NCI-H524 (cell line): ENCODE measurements at places on chromosomes 11 and 22.

DNA sequence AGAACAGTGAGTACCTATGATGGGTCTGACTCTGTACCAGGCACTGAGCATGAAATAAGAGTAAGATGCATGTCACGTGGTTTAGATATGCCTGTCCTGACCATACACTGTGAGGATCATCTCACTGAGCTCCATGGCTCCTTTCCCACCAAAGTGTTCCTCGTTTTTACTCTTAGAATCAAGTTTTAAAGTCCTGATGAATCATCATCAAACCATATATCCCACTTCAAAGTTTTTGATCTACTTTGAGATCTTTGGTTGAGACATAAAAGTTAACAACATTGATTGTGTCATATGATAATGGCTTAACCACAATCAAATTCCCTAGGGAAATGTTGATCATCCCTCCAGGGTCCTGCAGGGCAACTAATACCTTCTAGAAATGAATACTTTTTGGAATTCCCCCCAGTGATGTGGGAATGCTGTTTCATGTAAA is 12.8 kb downstream of the ETS1 start:
- no peak for DNase-seq

- peak; percentile 44 for DNase-seq
Measured at GRCh38 chr11:363948-364761, 5.1 kb upstream of the B4GALNT4 start.

DNA sequence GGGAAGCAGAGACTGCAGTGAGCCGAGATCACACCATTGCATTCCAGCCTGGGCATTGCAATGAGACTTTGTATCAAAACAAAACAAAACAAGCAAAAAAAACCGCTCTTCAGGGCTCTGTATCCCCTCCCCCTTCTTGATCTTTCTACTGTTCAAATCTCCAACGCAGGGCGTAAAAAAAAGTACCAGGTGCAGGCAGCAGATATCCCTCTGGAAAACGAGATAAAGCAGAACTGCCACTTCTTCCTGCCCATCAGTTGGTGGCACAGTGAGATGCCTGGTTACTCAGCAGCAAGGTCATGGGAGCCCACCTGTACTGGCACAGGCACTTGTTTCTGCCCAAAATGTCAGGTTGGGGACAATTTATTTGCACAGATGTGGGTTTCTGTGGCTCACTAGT is 11.2 kb downstream of the CCS start:
- no peak for DNase-seq

DNA sequence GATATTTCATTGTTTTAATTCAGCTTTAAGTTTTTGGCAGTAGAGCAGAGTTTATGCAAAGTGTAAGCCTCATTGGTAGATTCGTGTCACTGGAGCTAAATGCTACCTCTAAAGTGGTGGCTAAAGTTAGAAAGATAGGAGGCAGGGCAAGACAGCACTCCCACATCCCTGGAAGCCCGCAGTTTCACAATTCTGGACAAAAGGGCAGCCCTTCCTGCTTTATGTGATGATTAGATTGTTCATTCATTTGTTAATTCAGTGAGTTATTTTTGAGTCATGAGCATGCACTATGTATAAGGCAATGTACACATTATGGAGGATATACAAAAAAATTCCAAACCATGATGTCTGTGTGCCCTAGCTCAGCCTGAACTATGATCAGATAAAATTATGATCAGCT is 52.1 kb upstream of the EIF3M start:
- no peak for DNase-seq

DNA sequence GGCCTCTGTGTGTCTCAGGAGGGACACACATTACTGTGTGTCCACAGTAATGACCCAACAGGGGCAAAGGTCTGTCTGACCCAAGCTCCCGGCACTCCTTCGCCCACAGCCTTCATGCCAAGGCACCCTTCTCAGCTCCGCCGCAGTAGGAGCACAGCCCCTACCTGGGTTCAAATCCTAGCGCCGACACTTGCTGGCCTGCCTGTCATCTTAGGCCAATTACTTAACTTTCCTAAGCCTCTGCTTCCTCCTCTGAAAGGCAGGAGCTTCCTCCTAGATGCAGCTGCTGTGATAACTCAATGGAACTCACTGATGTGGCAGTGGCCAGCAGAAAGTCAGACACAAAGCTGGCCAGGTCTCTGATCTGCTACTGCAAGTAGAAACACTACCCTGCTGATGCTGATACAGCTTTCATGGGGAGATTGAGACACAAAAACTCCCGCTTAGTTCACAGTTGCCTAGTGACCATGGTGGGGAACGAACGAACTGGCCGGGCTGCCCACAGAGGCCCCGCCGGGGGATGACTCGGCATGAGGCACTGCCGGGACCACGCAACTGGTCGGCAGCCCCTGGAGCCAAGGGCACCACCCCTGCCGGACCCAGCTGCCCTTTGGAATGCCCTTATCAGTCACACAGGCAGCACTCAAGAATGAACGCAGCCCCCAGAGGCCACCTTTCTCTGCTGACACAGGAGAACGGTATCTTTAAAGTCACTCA is 8.1 kb downstream of the EHD1 start:
- no peak for DNase-seq

GRCh38 chr11:72541257-72541974 is 107.1 kb upstream of the CLPB start:
- DNase-seq: no peak

GRCh38 chr11:120739780-120740179 is 228.2 kb downstream of the GRIK4 start:
- DNase-seq: no peak

DNA sequence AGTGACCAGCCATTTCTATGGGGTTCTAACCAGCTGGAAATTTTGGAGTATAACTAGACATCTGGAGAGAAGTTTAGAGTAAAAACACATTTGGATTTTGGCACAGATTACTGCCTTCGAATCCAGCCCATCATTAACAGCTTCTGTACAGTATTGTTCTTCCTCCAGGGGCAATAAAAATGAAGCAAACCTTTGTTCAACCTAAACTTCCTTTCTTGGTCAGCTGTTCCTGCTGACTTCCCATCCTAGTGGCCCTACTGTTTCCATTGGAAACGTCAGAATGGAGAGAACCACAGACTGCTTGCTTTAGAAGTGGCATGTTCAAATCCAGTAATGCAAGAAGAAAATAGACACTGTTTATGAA is 203.7 kb upstream of the MTMR2 start:
- no peak for DNase-seq

DNA sequence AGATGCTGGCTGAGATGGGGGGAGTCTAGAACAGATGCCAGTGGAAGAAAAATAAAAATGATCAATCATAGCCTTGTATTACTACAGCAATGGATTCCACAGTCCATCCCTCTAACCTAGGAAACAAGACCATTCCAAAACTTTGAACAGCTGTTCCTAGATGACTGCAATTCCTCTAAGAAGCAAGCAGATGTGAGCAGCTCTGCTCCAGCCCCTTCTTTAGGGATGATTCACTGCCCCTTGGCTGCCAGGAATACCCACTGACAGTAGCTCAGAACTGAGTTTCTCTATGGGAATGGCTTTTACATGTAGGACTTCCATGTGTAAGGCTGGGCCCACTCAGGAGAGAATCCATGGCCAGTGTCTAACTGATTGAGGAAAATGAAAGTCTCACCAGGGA is 943.9 kb downstream of the OPCML start:
- no peak for DNase-seq

DNA sequence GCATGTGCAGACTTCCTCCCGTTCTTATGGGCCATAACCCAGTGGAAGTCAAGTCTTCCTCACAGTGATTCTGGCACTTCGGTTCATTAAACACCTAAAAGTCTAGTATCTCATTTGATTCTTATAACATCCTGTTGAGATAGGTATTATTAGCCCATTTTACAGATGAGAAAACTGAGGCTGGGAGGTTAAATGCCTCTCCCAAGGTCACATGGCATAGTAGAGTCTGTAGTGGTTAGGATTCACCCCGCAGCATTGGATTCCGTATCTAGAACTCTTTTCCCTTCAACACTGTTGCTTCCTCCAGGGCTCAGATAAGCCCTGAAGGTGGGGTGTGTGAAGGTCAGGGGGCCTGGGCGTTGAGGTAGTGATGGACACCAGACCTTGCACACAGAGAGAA is 3.4 kb downstream of the GPHA2 start:
- DNase-seq: no peak

DNA sequence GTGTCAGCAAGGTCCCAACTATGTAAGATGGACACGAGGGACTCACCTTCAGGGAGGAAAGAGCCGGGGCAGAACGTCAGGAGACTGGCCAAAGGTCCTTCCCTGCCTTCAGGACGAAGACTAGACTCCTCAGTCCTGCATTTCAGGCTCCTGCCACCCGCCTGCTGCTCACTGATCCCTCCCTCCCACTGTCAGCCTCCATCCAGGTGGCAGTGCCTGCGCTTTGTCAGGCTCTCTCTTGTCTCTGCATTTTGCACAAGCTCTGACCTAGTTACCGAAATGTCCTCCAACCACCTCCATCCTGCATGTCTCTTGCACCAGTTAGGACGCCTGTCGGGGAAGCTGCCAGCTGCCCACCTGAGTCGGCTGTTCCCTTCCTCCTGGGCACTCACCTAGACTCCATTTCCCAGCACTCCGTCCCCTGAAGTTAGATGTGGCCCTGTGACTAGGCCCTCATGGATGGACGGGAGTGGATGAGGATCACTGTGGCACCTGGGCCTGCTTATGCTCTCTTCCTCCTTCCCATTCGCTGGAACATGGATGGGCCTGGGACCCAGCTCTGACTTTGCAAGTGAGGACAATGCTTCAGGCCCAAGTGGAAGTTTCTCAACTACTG is 8.0 kb downstream of the B3GNT6 start:
- DNase-seq: no peak
